ENCODE measurements at places on chromosomes 16 and 17.

DNA sequence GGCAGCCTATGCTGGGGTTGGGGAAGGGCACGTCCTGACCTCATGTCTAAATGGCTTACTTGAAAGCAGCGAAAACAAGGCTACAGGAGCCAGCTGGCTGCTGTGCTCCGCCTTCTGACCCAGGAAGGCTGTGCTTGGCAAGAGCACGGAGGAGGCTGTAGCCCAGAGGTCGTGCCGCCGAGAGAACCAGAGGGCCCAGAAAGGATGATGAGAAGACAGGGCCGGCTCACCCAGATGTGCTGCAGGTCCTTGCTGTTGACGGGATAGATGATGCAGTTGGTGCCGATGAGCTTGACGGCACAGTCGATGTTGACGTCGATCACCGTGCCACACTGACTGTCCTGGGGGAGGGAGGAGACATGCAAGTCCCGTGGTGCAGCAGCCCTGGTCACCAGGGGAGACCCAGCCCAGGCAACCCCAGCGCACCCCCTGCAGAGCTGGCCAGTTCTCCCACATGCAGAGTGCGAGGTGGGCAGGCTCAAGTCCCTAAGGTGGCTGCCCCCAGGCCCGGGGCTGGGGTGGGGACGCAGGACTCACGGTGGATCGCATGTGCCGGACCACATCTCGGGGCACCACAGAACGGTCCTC, 20.7 kb downstream of the SPHK1 start:
- no peak for DNase-seq

DNA sequence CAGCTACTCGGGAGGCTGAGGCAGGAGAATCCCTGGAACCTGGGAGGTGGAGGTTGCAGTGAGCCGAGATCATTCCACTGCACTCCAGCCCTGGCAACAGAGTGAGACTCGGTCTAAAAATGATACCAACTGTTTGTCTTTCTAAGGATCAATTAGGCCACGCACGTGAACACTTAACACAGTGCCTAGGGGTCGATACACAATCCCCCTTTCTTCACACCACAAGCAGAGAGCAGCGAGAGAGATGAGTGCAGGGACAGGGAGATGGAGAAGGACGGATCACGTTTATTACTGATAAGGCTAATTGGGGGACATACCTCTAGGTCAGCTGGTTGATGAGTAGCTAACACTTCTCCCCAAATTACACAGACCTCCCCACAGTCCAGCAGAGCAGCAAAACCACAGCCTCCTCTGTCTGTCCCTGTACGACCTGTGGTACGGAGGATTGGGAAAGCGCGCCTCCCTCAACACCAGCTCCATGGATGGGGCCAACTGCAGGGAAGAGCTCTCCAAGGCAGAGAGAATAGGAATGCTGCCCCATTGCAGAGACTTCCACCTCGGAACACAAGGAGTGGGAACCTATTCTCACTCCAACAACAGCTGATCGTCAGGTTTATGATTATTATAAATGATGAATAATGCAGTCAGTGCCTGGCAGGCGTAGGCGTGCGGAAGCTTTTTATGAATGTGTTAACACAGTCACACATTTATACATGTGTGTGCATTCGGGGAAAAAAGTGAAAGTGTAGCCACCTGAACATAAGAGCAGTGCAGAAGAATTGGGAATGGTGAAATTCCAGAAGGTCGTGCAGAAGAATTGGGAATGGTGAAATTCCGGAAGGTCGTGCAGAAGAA, 155.1 kb downstream of the C16orf95 start:
- no peak for DNase-seq

- DNase-seq = peak; percentile 44
These were observed 118.5 kb downstream of the C16orf78 start for GRCh38 chr16:49491771-49492761.

DNA sequence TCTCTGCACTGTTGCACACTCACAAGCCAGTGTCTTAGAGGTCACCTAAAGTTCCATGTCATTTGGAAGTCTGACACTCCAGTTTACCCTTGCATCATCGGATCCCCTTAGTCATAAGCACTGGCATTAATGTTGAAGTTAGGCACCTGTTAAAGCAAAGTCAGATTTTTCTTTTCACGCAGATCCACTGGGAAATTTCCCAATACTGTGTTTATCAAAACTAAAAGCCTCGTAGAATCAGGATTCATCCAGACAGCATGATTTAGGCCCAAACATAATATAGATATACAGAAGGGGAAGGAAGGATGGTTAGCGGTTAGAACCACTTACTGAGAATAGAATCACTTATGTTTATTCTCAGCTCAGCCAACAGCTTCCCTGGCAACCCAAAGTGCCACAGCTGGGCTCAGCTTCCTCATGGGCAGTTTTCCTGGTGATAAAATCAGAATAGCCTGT, 30.1 kb upstream of the HAPSTR1 start:
- no peak for DNase-seq

DNA sequence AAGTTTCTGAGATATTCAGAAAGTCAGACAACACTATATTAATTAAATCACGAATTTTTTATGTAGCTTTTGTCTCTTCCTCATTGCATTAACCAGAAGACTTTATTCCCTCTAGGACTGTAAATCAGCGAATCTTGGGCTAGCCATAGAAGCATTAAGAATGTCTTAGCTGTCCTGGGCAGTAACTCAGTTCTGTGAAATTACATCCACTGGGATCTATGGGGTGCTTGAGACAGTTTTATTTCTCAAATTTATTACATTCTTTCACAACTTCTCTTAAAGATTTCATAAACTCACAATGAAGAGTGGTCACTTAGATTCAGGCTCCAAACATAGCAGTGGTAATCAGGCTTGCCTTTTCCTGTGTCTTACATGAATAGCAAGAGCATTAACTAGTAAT, 1153.4 kb downstream of the CDH8 start:
- no peak for DNase-seq

DNA sequence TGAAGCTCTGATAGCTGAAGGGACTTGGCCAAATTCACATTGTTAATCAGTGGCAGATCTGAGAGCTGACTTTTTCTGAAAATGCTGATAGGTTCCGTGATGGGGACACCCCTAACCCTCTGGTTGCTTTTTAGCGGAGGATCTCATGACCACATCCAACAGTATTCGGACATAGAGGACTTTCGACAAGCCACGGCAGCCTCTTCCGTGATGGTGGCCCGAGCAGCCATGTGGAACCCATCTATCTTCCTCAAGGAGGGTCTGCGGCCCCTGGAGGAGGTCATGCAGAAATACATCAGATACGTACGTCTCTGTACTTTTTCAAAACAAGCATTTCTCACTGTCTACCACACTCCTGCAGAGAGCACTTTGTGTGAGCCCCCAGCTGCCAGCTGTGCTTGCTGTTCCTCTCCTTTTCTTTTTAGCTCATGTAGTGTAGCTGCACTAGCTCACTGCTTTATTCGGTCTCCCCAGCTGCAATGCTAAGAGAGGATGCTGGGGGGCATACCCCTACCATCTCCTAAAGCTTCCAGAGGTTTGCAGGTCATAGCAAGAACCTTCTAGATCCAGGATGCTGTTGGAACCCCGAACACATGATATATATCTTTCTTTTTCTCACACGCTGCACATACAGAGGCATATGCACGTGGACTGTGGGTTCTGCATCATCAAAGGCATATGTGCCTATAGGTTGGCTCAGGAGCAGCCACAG, 14.2 kb upstream of the NFATC3 start:
- no peak for DNase-seq

GRCh38 chr17:81513753-81514488, 1.3 kb upstream of the ACTG1 start:
- peak; percentile 22 for DNase-seq

GRCh38 chr16:31157136-31157535, 7.3 kb upstream of the PRSS36 start:
- no peak for DNase-seq

- DNase-seq = no peak
These were observed 77.6 kb upstream of the MED9 start for GRCh38 chr17:17398943-17399926.

DNA sequence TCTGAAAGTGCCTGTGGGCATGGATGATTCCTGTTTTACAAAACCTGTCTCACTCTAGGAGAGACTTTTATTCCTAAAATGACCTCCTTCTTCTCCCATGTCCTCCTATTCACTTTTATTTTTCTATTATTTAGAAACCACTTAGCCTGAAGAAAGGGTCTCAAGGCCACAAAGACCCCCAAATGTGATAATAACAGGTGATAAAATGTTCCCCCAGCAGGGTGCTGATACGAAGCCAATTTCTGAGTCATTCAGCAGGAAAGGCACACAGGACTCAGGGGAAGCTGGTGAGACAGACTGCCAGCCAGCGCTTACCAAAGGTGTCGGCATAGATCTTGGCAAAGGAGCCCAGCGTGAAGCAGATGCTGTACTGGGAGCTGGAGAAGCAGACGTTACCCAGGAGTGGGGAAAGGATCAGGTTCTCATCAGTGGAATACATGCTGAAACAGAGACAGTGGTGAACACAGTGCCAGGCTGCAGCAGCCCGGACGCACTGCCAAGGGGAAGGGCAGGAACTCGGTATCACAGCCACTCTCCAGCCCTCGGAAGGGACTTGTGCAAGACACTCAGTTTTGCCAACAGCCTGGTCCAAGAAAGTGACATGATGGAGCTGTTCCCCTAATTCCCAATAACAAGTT, 24.6 kb downstream of the HIGD1B start:
- DNase-seq = no peak

DNA sequence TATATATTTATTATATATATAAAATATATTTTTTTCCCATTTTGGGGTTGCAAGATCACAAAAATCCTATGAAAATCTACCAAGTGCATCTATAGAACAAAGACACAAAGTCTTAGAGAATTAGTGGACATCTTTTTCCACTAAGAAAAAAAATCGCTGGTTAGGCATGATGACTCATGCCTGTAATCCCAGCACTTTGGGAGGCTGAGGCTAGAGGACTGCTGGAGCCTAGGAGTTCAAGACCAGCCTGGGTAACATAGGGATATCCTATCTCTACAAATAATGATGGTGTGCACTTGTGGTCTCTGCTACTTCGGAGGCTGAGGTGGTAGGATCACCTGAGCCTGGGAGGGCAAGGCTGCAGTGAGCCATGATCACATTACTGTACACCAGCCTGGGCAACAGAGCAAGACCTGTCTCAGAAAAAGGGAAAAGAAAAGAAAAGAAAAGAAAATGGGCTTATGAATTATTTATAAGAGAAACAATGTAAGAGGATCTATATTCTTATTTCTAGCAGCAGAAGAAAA, 185.1 kb upstream of the PSMD7 start:
- no peak for DNase-seq

DNA sequence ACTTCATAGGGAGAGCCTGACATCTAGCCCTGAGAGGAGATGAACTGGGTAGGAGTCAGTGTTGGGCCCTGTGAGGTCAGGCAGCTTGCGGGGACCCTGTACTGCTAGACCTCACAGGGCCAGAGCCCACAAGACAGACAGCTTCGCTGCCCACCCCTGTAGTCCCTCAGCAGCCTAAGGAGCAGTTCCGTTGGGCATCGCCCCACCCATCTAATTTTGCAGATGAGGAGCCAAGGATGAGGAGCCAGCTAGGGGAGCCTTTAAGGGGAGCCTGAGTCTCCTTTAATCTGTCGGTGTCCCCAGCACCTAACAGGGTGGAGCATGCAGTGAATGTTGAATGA, 755 bp upstream of the TUFM start:
- DNase-seq = no peak

DNA sequence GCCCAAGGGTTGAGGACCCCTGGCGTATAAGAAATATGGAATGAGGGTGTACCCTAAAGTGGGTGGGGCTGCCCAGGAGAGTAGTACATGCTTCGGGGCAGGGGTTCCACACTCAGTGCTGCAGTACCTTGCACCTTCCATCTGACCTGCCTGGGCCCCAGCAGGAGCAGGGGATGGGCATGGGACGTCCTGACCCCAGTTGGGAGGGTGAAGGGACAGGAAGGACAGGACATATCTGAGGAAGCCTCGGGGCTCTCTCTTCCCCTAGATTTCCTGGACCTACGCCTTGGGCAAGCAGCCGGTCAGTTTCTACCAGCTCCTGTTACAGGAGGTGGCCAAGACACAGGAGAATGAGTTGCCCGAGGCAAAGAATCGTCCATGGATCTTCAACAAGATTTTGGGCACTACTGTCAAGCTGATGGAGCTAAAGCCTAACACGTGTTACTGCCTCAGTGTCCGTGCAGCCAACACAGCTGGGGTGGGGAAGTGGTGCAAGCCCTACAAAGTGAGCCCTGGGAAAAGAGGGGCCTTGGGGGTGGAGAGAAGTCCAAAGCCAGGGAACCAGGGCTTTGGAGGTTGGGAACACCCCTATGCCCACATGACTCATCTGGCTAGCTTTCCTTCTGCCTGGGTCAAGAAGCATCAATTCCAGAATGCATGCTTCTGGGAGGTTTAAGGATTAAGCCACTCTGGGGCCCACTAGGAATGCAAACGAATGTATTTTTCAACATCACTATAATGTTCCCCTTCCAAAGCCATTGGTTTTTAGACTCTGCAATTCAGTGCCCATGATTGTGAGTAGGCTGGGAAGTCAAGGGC, 7.9 kb downstream of the FNDC8 start:
- DNase-seq = no peak

GRCh38 chr17:5299383-5299782, 17.3 kb downstream of the RABEP1 start:
- no peak for DNase-seq

DNA sequence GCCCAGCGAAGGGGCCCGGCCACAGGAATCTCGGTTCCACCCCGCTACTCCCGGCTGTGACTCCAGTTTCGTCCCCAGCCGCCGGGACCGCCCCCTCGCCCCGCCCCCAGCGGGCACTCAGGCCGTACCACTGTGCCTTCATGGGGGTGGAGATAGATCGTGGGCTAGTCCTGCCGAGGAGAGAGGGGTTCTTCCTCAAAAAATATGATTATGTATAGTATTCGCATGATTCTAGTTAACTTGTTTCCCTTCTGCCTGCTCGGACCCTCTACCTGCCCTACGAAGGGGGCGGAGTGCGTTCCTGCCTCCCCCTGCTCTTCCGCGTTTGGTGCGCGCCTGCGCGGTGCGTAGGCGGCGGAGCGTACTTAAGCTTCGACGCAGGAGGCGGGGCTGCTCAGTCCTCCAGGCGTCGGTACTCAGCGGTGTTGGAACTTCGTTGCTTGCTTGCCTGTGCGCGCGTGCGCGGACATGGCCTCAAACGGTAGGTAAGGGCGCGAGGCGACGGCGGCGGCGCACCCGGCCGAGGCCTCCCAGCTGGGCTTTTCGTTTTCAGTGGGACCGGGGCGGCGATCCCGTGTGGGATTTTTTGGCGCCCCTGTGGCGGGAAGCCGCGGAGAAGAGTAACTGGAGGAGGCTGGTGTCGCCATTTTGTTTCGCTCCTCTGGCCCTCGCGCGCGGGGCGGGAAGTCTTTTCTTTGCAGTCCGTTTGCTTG, at the start of gene FUS:
TSS of gene FUS (plus strand) at position 393 of the 713 bp plus-strand sequence. CDS start at position 469, 76 bp downstream.
- peak; percentile 91 for DNase-seq

DNA sequence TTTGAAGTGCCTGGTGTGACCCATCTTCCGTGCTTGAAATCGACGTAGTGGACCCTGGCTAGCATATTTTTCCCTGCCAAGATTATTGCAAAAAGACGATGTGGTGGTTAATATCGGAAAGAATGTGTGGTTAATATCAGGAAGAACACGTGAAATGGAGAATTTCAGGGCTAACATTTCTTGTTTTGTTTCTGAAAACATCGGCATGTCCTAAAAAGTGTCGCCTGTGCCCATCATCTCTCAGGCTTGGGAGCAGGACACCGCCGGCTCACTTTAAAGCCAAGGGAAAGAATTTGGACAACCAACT, 345 bp upstream of the DCXR start:
- DNase-seq = no peak
